Activated CD8-positive, alpha-beta memory T cell treated with anti-CD3 and anti-CD28 coated beads for 48 hours (primary cell): ENCODE measurements at places on chromosomes 13 and 19.

GRCh38 chr19:38571682-38572081 lies 46.1 kb downstream of the MAP4K1 start:
- DNase-seq: no peak

- DNase-seq: no peak
Measured at GRCh38 chr13:33480561-33480960, 195.0 kb upstream of the STARD13 start.

- no peak for DNase-seq
Measured at GRCh38 chr19:38759590-38760003, 13.7 kb downstream of the LGALS7 start.

DNA sequence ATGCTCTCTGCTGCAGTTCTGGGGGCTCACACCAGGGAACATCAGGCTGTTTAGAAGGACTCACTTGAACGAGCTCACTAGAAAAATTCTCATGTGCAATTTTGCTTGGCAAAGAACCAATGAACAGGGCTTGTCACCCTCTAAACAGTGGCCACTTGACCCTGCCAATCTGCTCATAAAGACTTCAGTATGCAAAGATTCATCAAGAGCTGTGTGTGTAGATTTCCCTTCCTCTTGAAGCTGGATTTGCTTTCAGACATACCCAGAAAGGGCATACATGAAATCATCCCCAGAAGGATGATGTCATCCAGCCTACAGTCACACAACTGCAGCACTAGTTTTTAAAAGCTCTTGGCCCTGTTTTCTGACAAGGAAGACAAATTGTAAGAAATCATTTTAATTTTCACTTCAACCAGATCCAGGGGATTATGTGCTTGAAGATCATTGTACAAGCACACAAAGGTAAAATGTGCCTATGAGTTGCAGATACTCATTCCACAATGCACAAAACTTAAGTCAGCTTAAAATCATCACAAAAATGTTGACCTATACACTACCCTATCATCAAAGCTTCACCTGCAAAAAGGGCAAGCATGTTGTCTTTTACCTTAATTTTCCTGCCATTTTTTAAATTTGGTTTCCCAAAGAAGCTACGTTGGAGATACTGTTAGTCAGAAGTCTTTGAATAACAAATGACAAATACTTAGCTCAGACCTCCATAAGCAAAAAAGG lies 5.2 kb upstream of the STK24 start:
- DNase-seq: no peak

- no peak for DNase-seq
Measured at GRCh38 chr19:11434703-11435056, 241 bp downstream of the ODAD3 start.

DNA sequence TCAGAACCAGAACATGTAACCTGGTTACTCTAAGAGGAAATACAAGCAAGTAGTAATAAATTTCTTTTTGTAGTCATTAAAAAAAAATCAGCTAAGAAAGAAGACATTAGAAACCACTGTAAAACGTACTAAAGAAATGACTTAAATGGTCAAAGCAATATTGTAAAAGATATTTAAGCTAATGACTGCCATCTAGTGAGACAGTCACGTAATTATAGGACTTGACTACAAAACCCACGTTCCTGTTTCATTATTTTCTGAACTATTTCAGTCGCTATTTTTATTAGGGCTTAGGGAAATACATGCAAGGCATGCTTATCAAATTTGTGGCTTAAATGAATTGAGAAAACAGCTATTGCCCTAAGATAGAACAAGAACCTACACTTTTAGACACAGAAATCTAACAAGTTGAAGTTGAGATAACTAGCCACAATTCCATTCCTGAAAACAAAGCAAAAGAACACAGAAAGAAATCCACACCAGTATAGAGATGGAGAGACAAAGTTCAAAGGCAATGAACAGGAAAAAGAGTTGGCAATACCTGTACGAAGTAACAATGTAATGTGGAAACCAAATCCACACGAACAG lies 17.9 kb downstream of the ALG5 start:
- DNase-seq: no peak

- DNase-seq: no peak
Measured at GRCh38 chr13:62387647-62388046, 972.0 kb upstream of the PCDH20 start.

- DNase-seq: no peak
Measured at GRCh38 chr19:53157626-53158025, 1.2 kb downstream of the ZNF347 start.

- no peak for DNase-seq
Measured at GRCh38 chr19:51749979-51750378, 1.7 kb downstream of the FPR1 start.

- DNase-seq: no peak
Measured at GRCh38 chr19:46915386-46915785, 54.6 kb downstream of the ARHGAP35 start.

GRCh38 chr19:34487651-34488051 lies 6.1 kb downstream of the WTIP start:
- no peak for DNase-seq

GRCh38 chr19:49152119-49152550 lies 3.1 kb downstream of the HRC start:
- no peak for DNase-seq

DNA sequence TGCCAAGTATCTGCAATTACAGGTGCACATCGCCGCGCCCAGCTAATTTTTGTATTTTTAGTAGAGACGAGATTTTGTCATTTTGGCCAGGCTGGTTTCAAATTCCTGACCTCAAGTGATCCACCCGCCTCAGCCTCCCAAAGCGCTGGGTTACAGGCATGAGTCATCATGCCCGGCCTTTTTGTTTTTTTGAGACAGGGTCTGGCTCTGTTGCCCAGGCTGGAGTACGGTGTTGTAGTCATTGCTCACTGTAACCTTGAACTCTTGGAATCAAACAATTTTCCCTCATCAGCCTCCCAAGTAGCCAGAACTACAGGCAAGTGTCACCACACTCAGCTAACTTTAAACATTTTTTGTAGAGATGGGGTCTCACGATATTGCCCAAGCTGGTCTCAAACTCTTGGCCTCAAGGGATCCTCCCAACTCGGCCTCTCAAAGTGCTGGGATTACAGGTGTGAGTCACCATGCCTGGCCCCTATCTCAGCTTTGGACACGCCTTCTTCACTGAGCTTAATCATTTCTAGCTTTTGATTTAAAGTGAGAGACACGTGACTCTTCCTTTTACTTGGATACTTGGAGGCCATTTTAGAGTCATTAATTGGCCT lies 4.0 kb upstream of the IRGC start:
- no peak for DNase-seq

GRCh38 chr13:25574437-25575411 lies 202.9 kb downstream of the ATP8A2 start:
- peak; percentile 32 for DNase-seq

DNA sequence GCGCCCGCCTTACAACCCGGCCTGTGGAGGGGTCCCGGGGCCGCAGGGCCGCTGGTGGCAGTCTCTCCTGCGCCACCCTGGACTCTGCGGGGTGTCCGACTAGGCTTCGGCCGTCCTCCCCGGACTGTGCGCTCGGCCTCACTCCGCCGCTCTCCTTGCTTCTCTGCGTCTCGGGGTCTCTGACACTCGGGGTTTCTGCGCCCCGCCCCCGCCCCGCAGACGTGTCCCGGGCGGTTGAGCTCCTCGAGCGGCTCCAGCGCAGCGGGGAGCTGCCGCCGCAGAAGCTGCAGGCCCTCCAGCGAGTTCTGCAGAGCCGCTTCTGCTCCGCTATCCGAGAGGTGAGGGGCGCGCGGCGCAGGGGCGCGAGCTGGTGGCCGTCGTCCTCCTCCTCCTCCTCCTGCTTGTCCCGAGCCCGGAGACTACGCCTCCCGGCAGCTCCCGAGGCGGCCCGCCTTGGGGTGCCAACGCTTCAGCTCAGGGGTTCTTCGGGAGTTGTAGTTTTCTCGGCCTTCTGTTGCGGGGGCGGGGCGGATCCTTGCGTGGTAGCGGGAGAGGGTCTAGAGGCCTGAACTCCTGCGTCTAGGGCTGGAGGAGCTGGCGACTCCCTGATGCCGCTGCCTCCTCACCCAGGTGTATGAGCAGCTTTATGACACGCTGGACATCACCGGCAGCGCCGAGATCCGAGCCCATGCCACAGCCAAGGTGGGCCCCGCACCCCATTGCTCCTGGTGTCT lies 627 bp downstream of the LIN7B start:
- DNase-seq: no peak

DNA sequence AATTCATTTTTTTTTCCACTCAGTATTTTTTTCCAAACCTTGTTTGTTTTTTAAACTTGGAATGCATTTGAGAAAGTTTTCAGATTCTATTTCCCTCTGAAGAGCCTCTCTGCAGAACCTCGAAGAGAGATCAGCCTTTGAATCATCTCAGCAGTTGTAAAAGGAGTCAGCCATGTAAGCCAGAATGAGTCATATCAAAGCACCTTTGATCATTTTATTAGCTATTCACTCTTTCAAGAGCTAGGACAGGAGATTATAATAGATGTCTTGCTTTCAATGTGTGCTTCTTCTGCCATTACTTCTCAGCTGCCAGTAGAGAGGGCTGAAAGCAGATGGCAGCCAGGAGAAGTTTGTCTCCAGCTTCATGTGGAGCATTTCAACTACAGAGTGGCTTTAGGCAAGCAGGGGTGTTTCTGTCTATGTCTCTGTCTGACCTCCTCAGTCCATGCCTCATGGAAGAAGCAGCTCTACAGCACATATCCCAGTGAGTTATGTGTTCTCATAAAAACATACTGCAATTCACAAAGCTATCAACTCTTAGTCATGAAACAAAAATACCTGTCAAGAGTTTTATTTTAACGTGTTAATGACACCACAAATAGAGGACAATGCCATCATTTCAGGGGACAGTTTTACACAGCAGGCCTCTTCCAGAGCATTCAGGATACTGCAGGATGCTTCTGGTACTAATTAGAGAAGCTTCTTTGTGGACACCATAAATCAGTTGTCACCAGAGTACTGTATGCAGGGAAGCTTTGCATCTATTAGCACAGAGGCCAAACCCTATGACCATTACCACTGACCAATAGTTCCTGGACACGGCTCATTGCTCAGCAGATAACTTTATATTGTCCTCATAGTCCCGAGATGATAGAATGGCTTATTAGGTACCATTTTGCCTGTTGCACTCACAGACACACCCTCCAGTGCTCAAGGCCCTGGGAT lies 94.3 kb downstream of the NHLRC3 start:
- no peak for DNase-seq

GRCh38 chr13:21638319-21639282 lies 32.3 kb upstream of the FGF9 start:
- no peak for DNase-seq

GRCh38 chr13:51704399-51705313 lies 99.3 kb downstream of the DHRS12 start:
- DNase-seq: no peak

- DNase-seq: no peak
Measured at GRCh38 chr13:24916464-24916863, 152.5 kb downstream of the RNF17 start.

GRCh38 chr13:42990291-42991232 lies 1.5 kb downstream of the EPSTI1 start:
- DNase-seq: no peak

- no peak for DNase-seq
Measured at GRCh38 chr13:50990065-50990817, 80.7 kb downstream of the RNASEH2B start.

DNA sequence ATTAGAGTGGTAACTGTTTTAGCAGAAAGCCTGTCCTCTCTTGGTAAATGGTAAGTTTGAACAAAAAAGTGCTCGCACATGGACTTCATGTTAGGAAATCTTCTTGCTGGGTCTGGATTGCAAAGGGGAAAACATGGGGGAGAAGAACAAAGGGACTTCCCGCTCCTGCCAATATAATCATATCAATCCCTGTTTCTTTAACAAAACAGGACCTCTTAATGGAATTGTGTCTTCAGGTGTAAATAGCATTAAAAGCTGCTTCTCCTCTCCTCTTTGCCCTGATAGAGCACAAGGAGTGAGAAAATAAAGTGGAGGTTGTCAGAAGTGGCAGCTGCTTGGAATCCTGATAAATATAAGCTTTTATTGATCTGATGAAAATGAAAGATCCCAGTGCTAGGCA lies 20.4 kb upstream of the ZNF536 start:
- no peak for DNase-seq

GRCh38 chr13:80877209-80877943 lies 536.5 kb upstream of the SPRY2 start:
- DNase-seq: no peak

DNA sequence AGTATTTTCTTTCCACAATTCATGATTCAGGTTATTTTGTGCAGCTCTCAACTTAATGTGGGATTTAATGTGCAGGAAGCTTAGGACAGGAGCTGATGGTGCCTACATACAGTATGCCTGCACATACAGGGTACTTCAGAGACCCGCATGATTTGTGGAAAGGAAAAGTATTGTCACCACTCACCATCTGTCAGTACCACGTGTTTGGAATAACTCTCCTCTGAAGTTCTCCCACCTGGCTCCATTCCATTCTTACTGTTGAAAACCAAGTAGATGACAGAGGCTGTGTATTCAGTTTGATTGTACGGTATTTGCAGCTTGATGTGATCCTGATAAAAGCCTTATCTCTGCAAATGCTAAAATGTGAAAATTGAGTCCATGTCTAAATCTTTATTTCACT lies 85.7 kb downstream of the ZAR1L start:
- DNase-seq: no peak

DNA sequence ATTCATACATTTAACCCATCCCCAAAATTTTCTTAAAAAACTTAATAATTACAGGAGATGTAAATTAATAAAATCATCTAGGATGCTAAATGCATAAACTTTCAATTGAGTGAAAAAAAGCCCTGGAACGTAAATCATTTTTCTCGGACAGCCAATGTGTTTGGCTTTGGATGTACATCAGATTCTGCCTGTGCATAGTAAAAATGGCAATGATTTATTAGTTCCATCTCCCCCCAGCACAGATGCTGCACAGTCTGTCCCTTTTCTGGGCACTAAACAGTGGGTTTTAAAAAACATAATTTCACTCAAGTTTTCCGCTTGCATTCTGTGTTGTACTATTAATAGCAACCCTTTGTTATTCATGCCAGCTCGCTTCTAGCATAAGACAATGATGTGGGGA lies 147.7 kb downstream of the TM9SF2 start:
- no peak for DNase-seq

GRCh38 chr19:44745341-44745831 lies 3.1 kb upstream of the BCL3 start:
- no peak for DNase-seq

- no peak for DNase-seq
Measured at GRCh38 chr13:75365724-75366173, 116.2 kb downstream of the TBC1D4 start.

DNA sequence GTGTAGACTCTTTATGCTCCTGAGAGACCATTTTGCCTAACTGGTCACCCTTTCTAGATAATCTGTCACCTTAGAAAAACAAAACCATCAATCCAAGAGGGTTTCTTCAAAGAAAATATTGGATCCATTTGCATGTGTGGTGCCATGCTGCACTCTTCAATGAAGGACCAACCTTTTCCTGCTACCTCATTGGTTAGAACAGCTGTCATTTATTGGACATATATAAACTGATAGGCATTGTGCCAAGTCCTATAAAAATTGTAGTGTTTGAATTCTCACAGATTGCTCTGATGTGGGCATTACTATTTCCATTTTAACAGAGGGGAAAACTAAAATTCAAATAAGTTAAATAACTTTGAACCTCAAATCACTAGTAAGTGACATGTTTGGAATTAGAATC lies 333.2 kb downstream of the MYO16 start:
- DNase-seq: no peak
